ENCODE measurements at places on chromosomes 1 and 21. TPM values are rescaled to one million over a fixed set of nuclear protein-coding genes. Genes with fewer than 3 reads are reported as not detected.

C1orf87 gene
- 1.3 TPM for total RNA-seq

HOOK1 gene
- total RNA-seq, result 25.2 TPM

CD52 gene
- 6.1 TPM for total RNA-seq

RXFP4 gene
- not detected for total RNA-seq

PSRC1 gene
- 2.8 TPM for total RNA-seq

HAO2 gene
- total RNA-seq, result 7.0 TPM

TMEM9 gene
- 48.5 TPM for total RNA-seq

GPBP1L1 gene
- 109 TPM for total RNA-seq

C1orf185 gene
- not detected for total RNA-seq

GPR37L1 gene
- total RNA-seq, result 0.06 TPM

SH2D2A gene
- 1.5 TPM for total RNA-seq

DCST1 gene
- 1.3 TPM for total RNA-seq

KCNJ9 gene
- 0.12 TPM for total RNA-seq

CFAP45 gene
- total RNA-seq, result 0.46 TPM

LRRN2 gene
- 0.32 TPM for total RNA-seq

CR1L gene
- not detected for total RNA-seq

LCE1C gene
- 2,689 TPM for total RNA-seq

KCND3 gene
- 20.4 TPM for total RNA-seq

RNASEL gene
- total RNA-seq, result 6.1 TPM

NUF2 gene
- total RNA-seq, result 2.9 TPM

S100A7 gene
- total RNA-seq, result 23.2 TPM

SPRR2A gene
- not detected for total RNA-seq

CA14 gene
- 0.65 TPM for total RNA-seq

KLHDC9 gene
- 0.84 TPM for total RNA-seq

CCDC190 gene
- total RNA-seq, result not detected

FMO4 gene
- total RNA-seq, result 2.5 TPM

LRRC53 gene
- total RNA-seq, result not detected

ETV3L gene
- not detected for total RNA-seq

C2CD4D gene
- total RNA-seq, result 2.3 TPM

UMODL1 gene
- total RNA-seq, result 0.23 TPM

PDZK1IP1 gene
- 122 TPM for total RNA-seq

RIMKLA gene
- 0.04 TPM for total RNA-seq

TSPAN1 gene
- 2.9 TPM for total RNA-seq

CCDC27 gene
- total RNA-seq, result not detected

Data from lower leg skin (tissue), 4 donors.